Stimulated activated CD8-positive, alpha-beta memory T cell treated with anti-CD3 and anti-CD28 coated beads, Interleukin-2, amount 100 ng/mL, for 1 hour (primary cell): ENCODE measurements at places on chromosomes 5 and 9.

- no peak for DNase-seq
Observed at GRCh38 chr5:427415-428087, 15.4 kb upstream of the EXOC3 start.

GRCh38 chr9:5786370-5787127 lies 46.4 kb downstream of the ERMP1 start:
- DNase-seq: no peak

DNA sequence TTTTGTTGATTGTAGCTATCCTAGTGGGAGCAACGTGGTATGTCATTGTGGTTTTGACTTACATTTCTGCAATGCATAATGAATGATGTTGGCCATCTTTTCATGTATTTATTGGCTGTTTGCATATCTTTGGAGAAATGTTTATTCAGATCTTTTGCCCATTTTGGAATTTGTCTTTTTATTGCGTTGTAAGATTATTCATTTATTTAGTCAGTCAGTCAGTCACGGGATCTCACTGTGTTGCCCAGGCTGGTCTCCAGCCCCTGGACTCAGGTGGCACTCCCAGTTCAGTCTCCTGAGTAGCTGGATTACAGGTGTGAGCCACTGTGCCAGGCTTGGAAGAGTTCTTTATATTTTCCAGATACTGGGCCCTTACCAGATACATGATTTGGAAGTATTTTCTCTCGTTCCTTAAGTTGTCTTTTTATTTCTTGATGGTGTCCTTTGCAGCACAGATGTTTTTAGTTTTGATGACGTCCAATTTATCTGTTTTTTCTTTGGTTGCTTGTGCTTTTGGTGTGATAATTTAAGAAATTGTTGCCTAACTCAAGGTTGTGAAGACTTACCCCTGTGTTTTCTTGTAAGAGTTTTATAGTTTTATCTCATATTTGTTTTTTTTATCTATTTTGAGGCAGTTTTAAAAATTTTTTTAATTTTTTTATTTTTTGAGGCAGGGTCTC lies 67.1 kb downstream of the EHMT1 start:
- DNase-seq: no peak

GRCh38 chr5:140251527-140251973 lies 51.4 kb downstream of the PFDN1 start:
- peak; percentile 7 for DNase-seq

DNA sequence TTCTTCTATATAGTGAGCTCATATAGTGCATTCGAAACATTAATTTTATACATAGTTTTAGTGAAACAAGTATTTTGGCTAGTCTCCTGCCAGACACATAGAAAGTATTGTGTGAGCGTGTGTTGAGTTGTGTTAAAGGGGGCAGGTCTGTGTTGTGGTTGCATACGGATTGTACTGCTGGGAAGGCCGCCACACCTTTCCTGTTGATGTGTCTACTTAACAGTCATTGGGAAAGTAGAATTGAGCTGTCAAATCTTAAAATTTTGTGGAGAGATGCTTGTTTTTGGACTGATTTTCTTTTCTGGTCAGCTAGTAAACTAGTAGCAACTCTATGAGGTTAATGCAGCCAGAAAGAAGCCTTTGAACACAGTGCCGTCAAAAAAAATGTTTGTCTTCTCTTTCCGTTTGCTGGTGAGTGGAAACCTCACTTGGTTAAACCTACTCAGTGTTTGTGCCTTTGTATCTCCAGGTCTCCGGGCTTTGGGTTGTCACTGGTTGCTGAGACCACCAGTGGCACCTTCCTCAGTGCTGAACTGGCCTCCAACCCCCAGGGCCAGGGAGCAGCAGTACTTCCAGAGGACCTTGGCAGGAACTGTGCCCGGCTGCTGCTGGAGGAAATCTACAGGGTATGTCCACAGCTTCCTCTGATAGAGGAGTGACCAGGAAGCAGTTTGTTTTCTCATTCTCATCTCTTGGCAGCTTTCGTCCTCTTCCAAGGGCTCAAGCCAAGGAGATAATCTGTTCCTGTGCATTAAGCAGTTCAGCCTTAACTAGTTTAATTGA lies 51.5 kb downstream of the RCL1 start:
- no peak for DNase-seq

GRCh38 chr9:119368681-119369581 lies at the start of gene BRINP1:
Gene BRINP1, minus strand, starts transcription at chr9:119369435. Its CDS starts 56,080 bp downstream, at chr9:119313355.
- no peak for DNase-seq

DNA sequence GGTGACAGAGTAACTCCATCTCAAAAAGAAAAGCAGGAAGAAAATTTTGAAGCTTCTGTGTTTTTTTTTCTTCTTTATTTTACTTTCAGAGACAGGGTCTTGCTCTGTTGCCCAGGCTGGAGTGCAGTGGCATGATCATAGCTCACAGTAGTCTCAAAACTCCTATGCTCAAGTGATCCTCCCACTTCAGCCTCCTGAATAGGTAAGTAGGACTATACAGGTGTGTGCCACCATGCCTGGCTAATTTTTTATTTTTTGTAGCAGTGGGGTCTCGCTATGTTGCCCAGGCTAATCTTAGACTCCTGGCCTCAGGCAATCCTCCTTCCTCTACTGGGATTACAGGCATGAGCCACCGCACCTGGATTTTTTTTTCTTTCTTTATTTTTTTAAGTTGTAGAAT lies 10.1 kb upstream of the C5orf24 start:
- no peak for DNase-seq

- DNase-seq: no peak
Observed at GRCh38 chr5:1105350-1106265, 6.3 kb downstream of the SLC12A7 start.

GRCh38 chr5:124231230-124231629 lies 515.2 kb downstream of the ZNF608 start:
- DNase-seq: no peak

DNA sequence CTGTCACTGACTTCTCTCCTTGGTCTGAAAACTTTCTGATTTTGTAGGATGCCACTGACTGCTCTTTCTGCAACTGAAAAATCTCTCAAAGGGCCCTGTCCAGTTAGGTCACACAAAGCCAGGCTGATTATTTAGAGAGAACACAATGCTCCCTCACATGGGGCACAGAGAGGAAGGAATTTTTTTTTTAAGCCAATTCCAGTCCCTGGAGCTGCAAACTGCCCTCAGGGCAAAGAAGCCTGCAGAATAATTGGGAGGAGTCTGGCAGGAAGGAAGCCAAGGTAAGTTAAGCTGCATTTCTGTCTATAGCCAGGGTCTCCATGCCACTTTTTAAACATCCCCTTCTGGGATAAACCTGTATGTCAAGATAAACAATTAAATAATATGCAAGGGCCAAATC lies 305.5 kb downstream of the ZSWIM6 start:
- no peak for DNase-seq
